ENCODE measurements at places on chromosomes 12 and 14.
A peak's percentile ranks its signal among the peaks of the same experiment; 100 is the strongest.

- peak; percentile 73 for ATAC-seq
These were observed at the start of gene WSCD2 for GRCh38 chr12:108129017-108129812. TSS of gene WSCD2 (plus strand) at chr12:108129288. CDS start at chr12:108195833, 66,545 bp downstream.

- ATAC-seq, result no peak
These were observed 97.4 kb downstream of the C12orf50 start for GRCh38 chr12:87931812-87932211.

- ATAC-seq, result peak; percentile 97
These were observed 37.7 kb downstream of the DIP2B start for GRCh38 chr12:50542448-50542847.

- ATAC-seq, result peak; percentile 84
These were observed 7.1 kb upstream of the SMUG1 start for GRCh38 chr12:54195737-54196347.

- ATAC-seq, result no peak
These were observed 263.4 kb upstream of the PLEKHG7 start for GRCh38 chr12:92439420-92439805.

DNA sequence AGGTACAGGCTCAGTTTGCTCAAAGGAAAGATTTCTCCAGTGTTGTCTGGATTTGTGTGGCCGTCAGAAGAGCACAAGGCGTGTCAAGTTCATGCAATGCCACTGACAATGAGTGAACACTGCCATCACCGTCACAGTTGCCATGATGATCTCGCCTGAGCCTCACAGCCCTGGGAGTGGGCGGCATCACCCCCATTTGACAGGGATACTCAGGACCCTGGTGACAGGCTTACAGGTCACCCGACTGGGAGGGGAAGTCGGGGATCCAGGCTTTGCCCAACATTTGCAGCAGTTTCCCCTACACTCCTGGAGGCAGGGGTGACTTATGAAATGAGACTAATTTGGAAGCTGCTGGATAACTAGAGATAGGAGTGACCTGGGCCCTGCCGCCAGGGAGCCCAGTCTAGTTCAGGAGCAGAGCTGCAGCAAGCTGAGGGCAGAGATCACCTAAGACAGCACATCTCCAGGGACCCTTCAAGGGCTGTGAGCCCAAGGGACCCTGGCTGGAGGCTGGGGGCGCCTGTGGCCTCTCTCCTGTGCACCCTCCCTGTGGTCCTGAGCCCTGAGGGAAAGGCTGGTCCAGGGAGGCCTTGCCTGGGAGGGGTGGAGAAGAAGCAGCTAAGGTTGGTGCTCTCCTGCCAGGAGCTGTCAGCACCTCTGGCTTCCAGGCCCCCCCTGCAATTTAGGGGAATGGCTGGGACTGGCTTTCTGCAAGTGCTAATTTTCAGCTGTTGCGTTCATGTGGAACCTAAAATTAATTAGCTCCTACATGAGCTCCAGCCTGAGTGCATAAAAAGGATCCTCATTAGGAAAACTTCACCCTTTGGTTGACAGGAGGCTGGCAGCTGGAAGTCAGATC, 32.4 kb upstream of the BEGAIN start:
- ATAC-seq, result peak; percentile 42

DNA sequence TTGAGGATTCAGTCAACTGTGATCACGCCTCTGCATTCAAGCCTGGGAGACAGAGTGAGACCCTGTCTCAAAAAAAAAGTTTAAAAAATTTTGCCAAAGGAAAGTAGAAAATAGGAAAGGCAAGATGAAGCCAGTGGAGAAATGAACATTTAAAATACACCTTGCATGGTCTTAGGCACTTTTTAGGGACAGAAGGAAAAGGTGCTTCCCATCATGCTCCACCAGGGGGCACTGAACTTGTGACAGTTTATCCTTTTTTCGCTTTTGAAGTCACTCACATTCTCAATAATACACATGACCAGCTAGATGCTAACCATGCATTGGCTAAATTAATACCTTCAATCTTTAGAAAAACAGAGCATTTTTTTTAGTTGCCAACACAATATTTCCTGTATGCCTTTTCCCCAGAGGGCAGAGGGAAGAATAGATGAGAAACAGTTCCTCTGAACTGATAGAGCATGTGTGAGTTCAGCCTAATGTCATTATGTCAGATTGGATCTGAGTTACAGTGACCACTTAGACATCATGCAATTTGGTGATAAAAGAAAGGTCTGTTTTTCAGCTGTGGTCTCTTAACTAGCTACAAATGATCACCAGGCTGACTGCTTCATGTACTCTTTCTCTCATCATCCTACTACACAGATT, 221.8 kb upstream of the SSTR1 start:
- ATAC-seq, result no peak

GRCh38 chr12:114011711-114012110, 45.6 kb upstream of the RBM19 start:
- ATAC-seq, result no peak

DNA sequence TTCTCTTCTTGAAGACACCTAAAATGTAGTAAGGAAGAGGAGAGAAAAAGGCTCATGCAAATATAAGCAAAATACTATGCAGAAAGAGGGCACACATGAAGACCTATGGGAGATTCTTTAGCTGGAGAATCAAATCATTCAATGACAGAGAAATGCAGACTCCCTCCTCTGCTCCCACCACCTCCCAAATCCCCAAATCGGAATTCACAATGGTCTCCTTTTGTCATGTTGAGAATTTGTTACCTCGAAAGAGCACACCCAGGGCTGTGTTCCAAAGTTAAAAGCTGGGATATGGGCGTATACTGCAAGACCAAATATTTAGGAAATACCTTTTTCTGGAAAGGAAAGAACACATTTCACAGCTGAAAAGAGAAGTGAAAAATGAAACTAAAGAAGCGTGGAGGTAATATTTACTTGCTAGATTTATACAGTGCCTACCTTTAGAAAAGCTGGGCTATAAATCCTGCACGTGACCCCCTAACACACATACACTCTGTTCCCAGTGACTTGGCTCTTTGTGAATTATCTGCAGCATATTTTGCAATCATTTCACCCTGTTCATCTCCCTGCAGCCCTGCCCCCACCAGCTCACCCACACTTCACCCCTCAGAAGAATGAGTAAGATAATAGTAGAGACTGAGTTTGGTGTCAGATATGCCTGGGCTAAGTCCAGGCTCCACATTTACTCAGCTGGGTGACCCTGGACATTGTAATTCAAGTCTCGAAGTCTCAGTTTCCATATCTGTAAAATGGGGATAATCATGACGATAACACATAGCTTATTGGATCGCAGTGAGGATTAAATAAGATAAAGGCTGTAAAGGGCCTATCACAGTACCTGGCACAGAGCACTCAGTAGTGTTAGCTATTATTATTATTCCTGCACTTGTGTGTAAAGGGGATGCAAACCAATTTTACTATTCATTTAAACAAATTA, 2.9 kb upstream of the CACNA1C start:
- ATAC-seq, result no peak

GRCh38 chr14:101843665-101844064, 82.2 kb downstream of the PPP2R5C start:
- no peak for ATAC-seq

DNA sequence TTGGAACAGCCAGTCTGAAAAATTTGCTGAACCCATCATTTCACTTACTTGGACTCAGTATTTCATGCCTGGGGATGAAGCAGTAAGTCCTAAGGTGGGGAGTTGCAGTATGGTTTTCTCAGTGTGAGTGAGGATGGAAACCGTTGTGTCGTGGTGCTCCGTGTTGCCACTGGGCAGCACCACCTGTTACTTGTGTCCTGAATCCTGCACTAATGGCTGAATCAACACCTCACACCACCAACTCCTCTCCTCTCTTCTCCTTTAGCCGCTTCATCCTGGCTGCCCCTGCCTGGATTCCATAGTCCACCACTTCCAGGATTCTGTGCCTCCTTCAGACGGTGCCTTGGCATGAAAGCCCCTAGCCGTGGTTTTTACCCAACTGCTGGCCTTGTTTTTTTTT, 3.0 kb upstream of the EP400 start:
- no peak for ATAC-seq

DNA sequence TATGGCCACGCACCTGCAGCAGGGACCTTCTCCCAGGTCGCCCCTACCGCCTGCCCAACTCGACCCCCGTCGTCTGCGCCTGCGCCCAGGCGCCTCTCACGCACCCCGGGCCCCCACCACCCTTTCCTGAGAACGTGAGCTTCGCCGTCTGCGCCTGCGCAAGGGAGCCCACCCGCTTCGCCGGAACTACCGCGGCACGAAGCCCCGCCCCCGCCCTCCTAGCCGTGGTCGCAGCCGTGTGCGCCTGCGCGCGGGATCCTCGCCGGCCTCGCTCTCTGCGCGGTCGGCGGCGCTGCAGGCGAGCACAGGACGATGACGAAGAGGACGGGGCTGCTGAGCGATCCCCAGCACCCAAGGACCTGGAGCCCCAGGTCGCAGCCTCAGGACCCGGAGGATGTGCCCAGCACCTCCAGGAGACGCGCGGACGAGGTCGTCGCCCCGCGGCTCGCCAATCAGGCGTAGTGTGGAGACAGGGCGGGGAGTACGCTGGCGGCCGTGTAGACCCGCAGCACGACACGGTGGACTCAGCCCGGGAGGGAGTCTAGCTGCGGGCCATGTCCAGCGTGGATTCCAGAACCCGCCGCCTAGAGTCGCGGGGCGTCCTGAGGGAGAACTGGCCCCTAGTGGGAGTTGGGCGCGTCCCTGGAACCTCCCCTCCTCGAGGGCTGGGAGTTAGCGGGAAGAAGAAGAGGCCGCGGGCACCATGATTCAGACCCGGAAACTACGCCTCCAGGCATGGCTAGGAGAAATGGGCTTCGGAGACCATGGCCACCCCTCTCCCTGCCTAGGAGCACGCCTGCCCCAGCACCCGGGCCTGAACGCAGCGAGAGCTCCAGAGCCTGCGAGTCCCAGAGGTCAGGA, 1120.8 kb upstream of the TMEM132C start:
- ATAC-seq, result peak; percentile 93

DNA sequence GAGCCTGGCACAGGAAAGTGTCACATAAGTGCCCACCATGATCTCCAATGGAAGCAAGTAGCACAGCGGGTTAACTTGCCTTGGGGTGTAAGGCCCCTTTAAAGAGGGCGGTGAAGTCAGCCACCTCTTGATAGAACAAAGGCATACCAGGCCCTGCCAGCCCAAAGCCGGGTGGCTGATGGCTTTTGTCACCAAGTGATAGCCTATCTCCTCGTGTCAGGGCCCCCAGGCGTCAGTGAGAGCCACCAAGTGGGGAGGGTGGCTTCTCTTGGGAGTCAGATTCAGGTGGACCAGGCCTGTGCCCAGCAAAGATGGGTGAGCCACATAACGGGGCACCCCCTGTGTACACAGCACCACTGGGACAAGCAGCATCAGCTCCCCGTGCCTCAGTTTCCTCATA, 8.3 kb upstream of the MYL2 start:
- ATAC-seq, result no peak

DNA sequence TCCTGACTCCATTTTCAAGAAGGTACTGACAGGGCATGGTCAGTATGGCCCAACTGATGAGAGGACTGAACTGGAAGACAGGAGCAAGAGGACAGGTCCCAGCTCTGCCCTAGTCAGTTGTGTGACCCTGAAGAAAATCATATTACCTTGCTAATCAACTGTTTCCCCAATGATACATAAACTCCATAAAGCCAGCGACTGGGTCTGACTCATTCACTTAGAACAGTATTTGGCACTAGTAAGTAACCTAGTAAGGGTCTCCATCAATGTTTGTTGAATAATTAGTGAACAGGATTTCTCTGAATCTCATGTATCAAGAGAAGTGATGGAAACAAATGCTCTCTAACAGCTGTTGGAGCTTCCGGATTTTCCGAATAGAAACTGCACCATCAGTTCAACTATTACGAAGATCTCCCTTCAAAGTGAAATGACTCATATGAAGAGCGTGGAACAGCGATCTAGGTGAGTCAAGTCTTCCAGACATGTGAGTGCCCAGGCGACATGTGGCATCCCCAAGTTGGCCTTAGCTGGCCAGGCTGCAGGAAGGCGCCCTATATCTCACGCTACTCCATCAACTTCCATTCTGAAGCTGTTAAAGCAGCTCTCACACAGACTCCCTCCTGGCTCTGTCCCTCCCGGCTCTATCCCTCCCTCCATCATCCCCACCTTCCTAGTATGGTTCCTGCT, 94.5 kb downstream of the TTC7B start:
- ATAC-seq, result no peak

DNA sequence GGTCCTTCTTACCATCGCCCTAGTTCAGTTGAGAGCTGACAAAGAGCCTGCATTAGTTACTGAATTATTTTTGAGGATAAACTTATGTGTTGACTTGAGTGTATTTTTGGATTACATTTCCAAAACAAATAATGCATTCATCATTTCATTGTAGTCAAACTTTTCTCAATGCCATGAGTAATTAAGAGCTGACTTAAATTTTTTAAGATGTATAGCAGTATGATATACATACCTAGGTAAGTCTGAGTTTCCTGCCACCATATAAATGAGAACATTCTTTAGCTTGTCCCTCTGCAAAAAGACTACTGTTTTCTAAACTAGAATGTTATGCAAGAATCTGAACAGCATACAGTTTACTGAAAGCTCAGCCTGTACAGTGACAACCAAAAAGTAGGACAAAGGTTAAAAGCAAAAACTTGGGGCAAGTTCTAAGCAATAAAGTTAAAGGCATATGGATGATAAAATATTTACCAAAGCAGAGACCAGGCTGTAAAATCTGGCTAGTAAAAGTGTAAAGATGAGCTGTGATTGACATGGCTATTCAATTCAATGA, 82.1 kb upstream of the FERMT2 start:
- ATAC-seq, result no peak

DNA sequence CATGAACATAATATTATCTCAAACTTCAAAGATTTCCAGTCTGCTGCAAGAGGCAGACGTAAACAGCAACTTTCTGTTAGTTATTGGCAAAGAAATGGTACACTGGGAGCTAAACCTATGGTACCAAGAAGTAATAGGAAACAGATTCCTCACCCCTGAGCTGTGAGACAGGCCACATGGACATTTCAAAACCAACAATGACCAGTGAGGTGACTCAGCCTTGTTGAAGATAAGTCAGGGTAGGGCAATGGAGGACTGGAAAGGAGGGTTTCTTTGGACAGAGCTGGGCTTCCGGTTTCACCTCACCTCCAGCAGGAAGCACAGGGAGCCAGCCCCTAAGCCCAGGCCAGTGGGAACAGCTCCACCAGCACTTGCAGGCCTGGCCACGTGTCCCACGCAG, 1320.5 kb downstream of the AACS start:
- no peak for ATAC-seq

GRCh38 chr14:63468294-63468693, 74.9 kb downstream of the PPP2R5E start:
- no peak for ATAC-seq

DNA sequence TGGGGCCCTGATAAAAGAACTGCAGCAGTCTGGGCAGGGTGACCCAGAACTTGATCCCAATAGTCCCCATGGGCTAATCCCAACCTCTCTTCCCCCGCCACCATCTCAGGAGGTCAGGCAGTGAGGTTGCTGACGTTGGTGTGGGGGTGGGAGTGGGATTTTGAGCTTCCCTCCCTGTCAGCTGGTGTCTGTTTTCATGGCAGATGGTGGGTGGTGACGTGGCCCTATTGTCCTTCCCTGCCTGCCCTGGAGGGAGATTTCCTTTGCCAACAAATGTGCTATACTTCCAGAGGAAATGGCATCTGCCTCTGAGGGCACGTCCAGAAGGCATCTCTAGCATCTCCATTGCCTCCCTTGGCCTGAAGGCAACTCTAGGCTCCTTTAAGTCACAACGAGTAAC, 37.7 kb downstream of the NEUROD4 start:
- peak; percentile 69 for ATAC-seq
